Bone marrow (tissue), 2 donors: ENCODE measurements at places on chromosomes 4 and X.

GRCh38 chr4:81919223-81919622 is 447.5 kb upstream of the RASGEF1B start:
- DNase-seq, result peak; percentile 1

DNA sequence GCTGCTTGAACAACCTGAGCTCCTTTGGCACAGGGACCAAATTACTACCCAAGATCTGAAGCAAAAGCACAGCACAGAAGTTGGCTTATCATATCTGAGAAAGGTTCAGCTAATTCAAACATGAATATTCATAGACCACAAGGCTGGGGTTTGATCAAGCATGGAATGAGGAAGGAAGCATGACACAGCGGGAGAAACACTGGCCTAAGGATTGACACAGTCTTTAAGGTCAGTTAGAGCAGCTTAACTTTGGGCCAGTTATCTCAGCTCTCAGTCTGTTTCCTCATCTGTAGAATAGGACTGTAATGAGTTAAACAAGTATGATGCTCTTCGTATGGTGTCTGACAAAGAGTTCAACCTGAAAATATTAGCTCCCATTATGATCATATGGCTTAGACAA is 88.5 kb upstream of the CBR4 start:
- DNase-seq, result peak; percentile 1

DNA sequence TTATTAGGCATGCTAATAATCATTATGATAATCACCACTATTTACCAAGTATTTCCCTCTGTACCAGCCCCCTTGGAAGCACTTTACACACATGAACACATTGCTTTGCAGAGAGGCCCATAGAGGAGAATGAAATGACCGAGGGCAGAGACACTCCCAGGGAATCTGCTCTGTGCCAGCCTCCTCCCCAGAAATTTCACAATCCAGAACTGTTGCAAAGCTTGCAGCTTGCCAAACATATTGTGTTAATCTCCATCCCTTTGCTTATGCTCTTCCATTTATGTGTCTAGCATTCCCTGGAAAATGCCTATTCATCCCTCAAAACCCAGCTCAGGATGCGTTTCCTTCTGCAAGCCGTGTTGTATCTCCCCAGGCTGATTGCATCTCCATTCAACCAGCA is 37.8 kb downstream of the CYTL1 start:
- no peak for DNase-seq

DNA sequence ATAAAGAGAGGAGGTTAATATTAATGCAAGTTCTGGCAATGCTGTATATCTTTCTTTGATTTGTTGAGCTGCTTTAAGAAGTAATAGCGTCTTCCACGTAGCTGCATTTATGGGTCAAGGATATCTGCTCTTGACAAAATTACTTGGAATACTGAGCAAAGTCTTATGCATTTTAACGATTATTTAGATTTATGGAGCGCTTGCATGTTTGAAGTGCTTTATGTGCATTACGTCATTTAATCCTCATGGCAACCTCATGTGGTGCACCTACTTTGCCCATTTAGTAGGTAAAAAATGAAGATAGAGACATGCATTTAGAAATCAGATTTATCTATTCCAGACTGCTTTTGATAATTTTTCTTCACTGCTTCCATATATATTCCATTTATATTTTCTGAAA is 46.0 kb downstream of the DTHD1 start:
- DNase-seq, result no peak

- no peak for DNase-seq
Observed at GRCh38 chrX:147811803-147812202, 99.9 kb upstream of the FMR1 start.

DNA sequence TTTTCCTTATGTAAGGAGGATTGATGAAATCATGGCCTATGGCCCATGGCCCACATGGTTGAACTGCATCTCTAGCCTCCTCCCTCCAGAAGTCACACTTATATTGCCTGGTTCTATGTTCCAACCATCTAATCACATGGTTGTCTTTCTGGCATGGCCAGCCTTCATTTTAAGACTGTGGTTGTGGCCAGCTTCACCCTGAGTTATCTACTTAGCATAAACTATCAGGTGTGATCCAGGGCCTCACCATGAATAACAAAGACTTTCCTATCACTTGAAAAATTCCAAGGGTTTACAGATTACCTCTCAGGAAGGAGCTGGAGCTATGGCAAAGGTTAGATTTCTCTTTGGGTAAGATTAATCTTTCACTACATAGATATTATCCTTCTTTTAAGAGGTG is 222.8 kb downstream of the SNCA start:
- no peak for DNase-seq

- DNase-seq, result no peak
Observed at GRCh38 chrX:121008920-121009319, 23.4 kb upstream of the CT47A1 start.

DNA sequence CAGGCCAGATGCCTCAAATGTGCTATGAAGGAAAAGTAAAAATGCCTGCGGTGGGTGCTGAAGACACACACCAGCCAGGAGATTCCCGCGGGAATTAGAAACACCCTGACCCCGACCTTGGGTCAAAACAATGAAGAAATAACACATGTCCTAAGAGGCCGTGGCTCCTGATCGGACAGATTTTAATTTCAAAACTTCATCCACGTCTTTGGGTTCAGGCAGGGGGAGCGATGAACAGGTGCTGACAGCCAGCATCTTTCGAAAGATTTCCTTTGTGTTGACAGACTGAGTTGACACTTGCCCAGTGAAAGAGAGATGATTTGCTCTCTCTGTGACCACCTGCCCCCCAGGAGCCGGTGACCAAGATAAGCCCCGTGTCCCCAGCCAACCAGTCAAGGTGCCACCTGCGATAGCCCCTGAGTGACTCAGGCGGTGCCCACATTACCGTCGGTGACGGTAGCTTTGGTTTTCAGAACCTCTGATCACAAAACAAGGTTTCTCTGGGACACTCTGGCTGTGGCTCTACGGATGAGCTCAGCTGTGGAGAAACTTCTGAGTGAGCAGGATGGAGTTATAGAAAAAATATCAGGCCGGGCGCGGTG is 11.0 kb upstream of the IL3RA start:
- no peak for DNase-seq
